ENCODE measurements at places on chromosomes 6 and 20.
A peak's percentile ranks its signal among the peaks of the same experiment; 100 is the strongest.

DNA sequence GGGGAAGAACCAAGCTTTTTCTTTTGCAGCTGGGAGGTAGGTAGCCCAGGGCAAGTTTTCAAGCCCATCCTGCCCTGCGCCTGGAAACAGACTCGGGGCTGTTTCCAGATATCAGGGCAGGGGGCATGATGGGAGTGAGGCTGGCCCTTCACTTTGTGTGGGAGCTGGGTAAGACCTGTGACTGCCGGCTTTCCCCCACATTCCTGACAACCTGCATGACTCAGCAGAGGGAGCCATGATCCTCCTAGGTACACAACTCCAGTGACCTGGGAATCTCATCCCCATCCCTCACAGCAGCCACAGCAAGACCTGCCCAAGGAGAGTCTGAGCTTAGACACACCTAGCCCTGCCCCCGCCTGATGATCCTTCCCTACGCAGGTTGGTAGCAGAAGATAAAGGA, 280.8 kb downstream of the SOX4 start:
- DNase-seq = no peak

GRCh38 chr20:1887321-1887720, 7.9 kb upstream of the SIRPA start:
- no peak for DNase-seq

DNA sequence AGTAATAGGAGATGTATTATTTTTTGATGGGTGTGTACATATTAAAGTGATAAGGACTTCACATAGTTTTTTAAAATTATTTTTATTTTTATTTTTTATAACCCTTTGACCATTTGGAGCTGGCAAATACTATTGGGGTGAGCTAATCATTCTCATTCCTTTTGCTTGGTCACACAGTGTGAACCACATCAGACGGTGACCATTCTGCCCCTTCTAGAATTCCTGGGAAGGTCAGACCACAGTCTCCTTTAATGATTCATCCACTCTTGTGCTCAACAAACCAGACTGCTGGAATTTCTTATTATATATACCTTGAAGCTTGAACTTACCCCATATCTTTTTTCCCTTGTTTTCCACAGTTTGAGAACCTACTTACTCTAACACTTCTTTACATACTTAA, 23.9 kb upstream of the PRL start:
- DNase-seq = peak; percentile 93

DNA sequence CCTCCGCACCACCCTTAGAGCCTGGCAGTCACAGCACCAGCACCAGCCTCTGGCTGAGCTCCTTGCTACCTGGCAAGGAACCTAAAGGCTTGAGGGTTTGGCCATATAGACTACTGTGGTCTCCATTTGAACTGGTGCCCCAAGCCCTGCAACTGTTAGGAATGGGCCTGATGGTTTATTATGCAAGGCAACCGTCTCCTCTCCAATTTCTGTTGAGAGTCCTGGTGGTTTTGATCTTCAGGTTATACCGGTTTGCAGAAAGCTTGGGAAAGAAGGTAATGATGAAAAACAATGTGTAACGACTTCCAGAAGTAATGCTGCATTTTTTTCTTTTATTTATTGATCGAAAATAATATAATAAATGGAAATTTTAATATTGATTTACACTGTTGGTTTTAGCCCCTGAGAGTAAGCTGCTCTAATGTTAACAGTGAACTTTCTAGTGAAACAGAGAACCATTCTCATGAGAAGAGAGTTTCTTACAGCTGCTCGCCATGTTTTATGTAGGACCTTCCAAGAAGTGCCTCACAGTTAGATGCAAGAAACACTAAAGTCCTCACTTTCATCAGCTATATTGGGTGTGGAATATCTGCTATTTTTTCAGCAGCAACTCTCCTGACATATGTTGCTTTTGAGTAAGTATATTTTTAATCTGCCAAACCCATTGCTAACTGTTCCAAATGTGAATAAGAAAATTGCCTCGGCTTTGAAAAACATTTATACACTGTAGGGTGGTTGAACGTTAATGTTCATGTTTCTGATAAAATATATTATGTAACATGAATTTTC, 112.8 kb downstream of the ADGRG6 start:
- no peak for DNase-seq

- DNase-seq = no peak
Observed at GRCh38 chr6:131210469-131210868, 75.2 kb downstream of the AKAP7 start.

GRCh38 chr6:25794784-25795183, 37.1 kb downstream of the SLC17A1 start:
- no peak for DNase-seq

- peak; percentile 32 for DNase-seq
Observed at GRCh38 chr6:40999569-40999968, 39.5 kb downstream of the UNC5CL start.

DNA sequence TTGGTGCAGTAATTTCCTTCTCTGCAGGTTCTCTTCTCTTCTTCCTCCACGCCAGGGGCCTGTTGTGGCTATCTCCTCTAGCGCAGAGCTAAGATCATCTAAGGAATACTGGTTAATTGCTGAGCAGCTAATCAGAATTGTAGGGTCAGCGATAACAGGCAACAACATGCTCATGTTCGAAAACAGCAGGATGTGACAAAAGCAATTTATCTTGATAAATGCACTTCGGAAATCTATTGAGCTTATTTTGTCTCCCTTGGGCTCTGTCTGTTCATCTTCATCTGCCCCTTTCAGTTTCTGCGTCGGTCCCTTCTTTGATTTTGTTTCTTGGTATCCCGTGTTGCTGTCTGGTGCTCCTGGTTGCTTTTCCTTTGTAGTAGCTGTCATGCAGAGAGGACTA, 67.3 kb upstream of the MAP3K7 start:
- no peak for DNase-seq

DNA sequence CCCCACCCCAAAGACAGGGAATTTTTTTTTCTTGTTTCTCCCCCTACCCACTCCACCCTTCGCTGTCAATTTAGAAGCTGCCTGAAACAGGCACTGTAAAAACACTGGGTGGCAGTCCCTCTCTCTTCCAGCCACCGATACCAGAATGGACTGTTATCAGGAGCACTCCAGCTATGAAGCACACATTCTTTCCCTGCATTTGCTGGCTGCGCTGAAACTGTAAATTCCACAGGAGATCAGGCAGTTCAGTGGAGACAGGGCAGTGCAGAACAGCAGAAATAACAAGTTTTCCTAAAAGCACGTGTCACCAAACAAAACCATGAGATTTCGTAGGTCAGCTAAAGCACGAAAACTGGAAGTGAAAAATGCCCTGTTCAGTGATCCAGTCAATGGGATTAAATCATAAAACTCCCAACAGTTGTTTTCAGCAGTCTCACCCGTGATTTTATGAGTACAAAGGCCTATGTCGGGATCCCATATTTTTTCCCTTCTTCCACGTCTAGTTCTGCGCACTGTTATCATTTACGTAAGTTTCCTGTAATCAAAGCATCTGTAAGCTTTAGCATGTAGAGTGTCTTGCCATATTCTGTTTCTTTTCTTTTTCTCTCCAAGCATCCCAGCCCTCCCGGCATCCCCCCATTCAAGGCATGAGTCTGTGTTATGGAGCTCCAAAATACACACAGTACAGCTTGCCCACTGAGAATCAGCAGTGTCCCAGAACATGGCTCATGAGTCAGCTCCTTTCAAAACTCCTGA, 359.9 kb upstream of the EPHA7 start:
- no peak for DNase-seq

GRCh38 chr6:115310156-115310555, 750.5 kb downstream of the FRK start:
- DNase-seq = no peak

GRCh38 chr6:153698001-153698400, 341.0 kb upstream of the OPRM1 start:
- no peak for DNase-seq

- no peak for DNase-seq
Observed at GRCh38 chr6:170152989-170153388, 137.9 kb downstream of the DLL1 start.

- no peak for DNase-seq
Observed at GRCh38 chr20:13111249-13111911, 102.6 kb downstream of the SPTLC3 start.

GRCh38 chr20:32296819-32297420, 19.5 kb downstream of the KIF3B start:
- peak; percentile 38 for DNase-seq

DNA sequence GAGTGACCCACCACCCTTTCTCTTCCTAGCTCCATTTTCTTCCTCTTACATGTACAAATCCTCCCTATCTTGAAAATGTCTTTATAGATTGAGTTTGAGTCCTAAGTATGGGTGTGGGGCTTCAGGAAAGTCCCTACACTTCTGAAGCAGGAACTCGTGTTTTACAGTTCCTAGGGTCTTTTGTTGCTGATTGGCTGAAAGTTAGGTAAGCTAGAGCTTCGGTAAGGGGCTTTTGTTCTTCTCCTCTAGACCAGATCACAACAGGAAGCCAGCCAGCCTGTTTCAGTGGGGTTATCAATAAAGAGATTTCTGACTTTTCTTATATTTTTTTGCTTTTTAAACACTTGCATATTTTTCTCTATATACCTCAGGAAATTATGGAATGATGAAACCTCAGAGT, 51.3 kb downstream of the CNR1 start:
- DNase-seq = no peak

GRCh38 chr6:105880030-105880492, 206.1 kb upstream of the PRDM1 start:
- DNase-seq = no peak

- peak; percentile 93 for DNase-seq
Observed at GRCh38 chr20:41057999-41058673, 29.5 kb downstream of the TOP1 start.

GRCh38 chr6:39524007-39524406, 201.2 kb downstream of the KIF6 start:
- no peak for DNase-seq

GRCh38 chr6:36743032-36743431, 45.4 kb downstream of the RAB44 start:
- no peak for DNase-seq

DNA sequence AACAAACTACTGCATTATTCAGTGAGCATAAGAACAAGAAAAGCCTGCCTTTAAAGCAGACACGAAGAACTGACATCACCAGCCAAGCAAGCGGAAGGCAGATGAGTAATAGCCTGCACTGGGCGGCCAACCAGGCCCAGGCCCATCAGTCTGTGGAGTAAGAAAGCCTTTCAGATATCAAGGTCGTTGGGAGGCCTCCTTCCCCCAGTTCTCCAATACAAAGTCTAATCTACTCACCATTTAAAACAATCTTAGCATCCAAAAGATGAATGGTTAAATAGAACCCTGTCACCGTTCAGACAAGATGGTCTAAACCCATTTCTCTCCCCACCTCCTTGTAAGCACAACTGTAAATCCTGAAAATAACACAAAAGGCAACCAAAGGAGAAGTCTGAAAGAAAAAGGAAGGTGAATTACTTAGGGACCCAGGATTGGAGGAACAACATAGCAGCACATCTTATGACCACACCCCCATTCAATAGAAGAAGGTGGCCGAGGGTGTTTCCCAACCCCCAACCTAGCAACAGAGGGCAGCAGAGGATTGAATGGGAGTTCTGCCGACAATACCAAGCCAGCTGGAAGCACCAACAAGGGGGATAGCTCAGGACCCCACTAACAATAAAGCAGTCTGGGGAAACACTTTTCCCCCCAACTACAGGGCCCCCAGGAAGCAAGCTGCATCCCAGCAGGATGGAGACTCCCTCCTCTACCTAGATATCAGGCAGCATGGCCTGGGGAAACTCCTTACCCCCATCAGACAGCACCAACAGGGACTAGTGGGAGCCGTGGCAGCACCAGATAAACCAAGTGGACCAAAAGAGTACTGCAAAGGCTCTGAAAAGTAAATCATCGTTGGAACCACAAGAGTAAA, 67.9 kb downstream of the ZHX3 start:
- DNase-seq = peak; percentile 87

DNA sequence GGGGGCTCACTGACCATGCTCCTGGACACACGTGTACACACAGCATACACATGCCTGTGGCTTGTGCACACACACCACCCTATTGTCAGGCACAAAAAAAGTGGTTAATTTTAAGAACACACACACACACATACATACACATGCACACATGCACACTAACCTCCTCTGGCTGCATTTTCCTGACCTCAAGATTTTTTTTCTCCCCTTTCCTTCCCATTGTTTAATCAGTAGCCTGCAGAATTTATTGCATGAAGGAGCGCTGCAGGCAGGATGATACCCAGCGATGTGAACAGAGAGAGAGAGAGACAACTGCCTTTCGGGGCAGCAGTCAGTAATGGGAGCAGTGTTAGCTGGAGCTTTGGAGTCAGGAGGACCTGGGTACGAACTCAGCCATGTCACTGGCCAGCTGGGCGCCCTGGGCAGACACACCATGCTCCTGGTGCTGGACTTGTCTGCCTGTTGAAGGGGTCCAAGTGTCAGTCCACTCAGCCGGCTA, 990 bp upstream of the TRAF3IP2 start:
- DNase-seq = no peak

DNA sequence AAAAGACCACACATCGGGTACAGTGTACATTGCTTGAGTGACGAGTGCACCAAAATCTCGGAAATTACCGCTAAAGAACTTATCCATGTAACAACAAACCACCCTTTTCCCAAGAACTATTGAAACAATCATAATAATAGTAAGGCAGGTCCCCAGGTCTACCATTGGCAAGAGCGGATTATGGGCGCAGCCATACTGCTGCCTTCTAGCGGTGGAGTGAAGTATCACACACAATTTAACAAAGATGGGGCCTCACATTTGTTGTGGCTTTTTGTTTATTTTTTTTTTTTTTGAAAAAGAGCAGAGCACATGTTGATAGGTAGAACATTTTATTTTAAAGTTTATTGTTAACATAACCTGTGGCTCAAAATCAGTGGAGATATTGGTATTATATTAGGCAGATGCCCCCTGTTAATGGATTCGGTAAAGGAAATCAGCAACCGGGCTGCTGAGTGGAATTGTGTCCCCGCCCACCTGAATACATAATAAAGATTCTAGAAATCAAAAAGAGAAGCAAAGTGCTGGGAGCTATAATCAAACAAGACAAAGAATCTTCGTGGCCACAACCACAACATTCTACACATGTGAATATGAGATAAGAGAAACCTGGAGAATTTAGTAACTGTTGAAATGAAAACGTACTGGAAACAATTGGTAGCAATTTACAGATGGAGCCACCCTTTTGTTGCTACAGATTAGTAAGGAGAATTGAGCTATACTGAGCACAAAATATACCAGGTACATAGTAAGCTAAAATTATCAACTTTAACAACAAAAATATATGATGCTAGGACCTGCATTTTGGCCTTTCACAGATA, 94.2 kb upstream of the EXOC2 start:
- peak; percentile 3 for DNase-seq

- no peak for DNase-seq
Observed at GRCh38 chr6:161140554-161140875, 133.3 kb downstream of the AGPAT4 start.

- DNase-seq = no peak
Observed at GRCh38 chr20:57838670-57839151, 128.9 kb upstream of the PMEPA1 start.

DNA sequence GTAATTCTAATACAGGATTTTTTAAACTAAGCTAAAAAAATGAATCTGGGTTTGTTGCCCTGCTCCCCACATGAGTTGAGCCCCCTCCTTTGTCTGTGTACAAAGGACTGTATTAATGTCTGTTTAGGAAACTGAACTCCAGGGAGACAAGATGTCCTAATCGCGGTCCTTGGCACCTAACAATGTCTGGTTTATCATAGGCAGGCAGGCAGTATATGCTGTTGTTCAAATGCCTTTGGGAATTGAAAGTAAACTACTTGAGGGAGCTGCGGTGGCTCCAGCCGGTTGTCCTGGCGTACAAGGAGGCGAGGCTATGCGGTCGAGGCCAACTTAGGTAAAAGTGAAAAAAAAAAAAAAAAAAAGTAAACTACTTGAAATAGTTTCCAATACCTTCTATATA, 98.5 kb downstream of the TULP4 start:
- DNase-seq = no peak
